ENCODE measurements at places on chromosomes 11 and 22.

DNA sequence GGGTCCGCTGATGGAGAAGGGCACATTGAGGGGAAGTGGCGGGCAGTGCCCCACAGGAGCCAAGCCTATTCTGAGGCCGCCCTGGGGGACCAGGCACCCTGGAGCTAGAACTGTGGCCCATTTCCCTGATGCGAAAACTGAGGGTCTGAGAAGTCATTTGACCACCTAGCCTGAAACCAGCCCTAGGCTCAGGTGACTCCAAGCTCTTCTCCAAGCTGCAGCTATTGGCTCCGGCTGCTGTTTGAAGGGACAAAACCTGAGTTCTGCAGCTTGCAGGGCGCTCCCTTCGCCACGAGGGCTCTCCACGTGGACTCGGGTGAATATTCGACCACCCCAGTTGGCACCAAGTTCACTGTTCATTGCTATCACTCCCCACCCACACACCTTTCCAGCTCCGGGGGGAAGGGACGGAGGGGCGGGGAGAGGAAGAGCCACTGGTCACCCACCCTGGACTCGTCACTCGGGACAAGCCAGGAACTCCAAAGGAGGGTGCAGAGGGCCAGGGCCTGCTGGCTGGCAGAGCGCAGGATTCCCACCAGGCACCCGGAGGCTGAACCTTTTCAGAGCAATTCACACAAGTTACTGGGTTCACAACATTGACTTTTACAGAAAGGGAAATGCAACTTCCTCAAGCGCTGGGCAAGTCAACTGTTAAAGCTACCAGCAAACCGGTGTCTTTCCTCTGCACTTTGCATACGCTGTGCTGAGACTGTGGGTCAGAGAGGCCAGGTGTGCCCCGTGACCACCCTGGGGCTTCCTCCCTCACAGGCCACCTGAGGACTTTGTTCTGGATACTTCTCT lies 1.1 kb upstream of the RAC2 start:
- no peak for DNase-seq

- no peak for DNase-seq
Observed at GRCh38 chr11:76622493-76623094, 48.0 kb downstream of the LRRC32 start.

DNA sequence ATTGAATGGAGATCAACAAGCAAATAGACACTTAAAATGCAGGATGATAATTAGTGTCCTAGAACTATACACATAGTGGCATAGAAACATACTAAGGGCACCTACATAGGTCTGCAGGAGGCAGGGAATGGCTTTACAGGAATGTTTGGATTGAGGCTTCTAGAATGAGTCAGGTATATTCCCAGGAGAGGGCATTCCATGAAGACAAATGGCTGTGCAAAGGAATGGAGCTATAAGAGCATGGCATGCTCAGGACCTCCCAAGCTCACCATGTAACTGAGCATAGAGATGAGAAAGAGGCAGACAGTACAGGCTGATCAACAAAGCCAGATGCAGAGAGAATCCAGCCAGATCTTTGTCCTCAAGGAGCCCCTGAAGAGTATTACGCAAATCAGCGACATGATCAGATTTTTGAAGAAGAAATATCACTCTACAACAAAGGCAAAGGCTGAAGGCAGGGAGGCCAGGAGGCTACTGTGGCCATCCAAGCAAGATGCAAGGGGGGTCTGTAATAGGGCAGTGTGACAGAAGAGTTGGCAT lies 211.1 kb upstream of the MTNR1B start:
- DNase-seq: no peak

GRCh38 chr11:19903620-19904069 lies 191.0 kb downstream of the NAV2 start:
- DNase-seq: no peak

Measured in esophagus squamous epithelium (tissue), 5 donors.